ENCODE measurements at places on chromosomes 5 and 9.

DNA sequence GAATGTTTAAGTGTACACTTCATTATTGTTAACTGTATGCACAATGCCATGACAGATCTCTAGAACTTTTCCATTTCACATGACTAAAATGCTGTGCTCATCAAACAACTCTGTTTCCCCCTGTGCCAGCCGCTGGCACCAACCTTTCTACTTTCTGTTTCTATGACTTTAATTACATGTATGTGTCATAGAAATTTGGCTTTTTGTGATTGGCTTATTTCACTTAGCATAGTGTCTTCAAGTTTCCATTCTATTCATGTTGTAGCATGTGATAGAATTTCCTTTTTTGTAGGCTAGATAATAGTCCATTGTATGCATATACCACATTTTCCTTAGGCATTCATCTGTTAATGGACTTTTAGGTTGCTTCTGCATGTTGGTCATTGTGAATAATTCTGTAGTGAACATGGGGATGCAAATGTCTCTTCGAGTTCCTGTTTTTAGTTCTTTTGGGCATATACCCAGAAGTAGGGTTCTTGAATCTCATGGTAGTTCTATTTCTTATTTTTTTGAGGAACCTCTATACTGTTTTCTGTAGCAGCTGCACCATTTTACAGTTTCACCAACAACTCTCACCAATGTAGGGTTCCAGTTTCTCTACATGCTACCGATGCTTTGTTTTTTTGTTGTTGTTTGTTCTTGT, 184.4 kb upstream of the DMRT1 start:
- DNase-seq = no peak

GRCh38 chr5:154972476-154973080, 31.7 kb downstream of the MRPL22 start:
- DNase-seq = peak; percentile 5

- DNase-seq = no peak
Measured at GRCh38 chr9:125172031-125172755, 17.4 kb downstream of the PPP6C start.

GRCh38 chr5:174504266-174504726, 220.1 kb upstream of the MSX2 start:
- no peak for DNase-seq

DNA sequence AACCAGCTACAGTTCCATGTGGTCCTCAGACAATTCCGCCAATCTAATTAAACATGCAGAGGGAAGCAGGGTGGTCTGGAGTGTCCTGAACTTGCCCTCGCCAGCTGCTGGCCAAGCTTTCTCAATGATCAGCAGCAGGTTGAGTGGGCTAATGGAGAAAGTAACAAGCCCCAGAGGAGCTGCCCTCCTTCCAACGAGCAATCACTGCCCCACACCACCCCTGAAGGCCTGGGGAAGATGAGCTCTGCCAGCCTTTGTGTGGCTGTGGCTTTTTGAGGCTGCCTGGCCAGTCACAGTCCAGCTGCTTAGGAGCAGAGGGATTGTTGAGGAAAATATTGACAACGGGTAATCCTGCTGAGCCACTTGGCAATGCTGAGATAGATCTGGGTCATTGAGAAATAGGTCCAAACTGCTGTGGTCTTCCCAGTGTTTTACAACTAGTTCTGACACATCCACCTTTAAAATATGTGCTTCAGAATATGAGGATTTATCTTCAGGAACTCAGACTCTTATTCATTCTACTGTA, 107.3 kb downstream of the CD180 start:
- DNase-seq = no peak

DNA sequence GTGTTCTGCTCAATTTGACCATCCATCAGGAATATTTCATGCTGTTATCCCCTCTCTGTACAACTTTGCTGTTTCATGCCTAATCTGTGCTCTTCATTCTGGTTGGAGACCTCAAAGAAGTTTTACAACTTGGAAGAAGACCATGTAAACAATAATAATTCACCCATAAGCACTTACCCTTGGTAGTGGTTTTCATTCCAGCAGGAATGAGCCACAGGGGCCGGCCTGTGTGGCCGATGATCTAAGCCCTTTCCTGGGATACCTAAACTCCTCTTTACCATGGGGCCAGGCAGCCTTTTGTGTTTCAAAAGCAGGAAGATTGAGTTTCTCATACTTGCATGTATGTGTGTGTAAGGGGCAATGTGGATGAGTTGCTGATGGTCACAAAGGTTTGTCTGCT, 165.0 kb downstream of the FGF1 start:
- no peak for DNase-seq

- DNase-seq = no peak
Measured at GRCh38 chr5:98144116-98144515, 629.3 kb upstream of the RGMB start.

DNA sequence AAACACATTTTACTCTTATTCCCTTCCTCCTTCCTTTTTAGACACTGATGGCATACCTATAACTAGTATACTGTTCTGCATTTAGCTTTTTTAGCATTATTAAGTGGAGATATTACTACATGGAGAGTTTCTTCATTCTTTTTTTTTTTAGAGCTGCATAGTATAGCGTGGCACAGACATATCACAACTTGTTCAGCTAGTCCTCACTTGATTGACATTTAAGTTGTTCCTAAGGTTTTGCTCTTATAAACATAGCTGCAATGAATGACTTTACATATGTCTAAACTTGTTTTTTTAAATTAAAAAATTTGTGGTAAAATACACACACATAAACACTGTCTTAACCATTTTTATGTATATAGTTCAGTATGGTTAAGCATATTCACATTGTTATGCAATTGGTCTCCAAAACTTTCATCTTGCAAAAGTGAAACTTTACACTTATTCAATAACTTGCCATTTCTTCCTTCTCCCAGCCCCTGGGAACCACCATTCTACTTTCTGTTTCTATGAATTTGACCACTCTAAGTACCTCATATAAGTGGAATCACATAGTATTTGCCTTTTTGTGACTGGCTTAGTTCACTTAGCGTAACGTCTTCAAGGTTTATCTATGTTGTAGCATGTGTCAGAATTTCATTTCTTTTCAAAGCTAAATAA, 48.7 kb downstream of the ANKDD1B start:
- DNase-seq = no peak

DNA sequence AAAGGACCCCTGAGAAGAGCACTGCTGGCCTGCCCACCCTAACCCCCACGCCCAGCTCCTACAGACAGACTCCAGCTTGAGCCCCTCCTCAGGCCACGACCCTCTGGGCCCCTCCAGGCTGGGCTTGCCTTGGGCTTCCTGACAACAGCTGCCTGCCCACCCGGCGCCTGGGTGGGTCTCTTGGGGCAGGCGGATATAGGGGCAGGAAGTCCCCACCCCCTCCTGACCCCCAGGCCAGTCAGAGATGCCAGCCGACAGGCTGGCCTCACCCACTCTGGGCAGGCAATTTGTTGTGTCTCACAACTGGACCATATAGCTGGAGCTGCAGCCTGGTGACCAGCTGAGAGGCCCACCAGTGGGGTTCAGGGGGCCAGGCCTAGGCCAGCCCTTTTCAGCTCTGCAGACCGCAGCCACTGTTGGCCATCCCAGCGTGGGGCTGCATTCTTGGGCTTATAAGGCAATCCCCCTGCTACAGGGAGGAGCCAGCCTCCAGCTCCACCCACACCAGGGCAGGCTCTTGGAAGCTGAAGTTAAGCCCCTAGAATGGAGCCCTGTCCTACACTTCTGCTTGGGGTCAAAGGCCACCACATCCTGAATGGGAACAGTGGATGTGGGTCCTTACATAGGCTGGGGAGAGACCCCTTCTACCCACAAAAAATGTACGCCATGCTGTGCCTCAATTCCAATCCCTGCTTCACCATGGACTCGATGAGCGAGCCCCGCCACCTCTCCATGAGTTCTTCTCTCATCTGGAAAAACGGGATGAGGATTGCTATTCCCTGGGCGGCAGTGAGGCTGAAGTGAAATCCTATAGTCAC, 2.0 kb downstream of the PDLIM7 start:
- peak; percentile 49 for DNase-seq
